ENCODE measurements at places on chromosomes 7 and 10.

DNA sequence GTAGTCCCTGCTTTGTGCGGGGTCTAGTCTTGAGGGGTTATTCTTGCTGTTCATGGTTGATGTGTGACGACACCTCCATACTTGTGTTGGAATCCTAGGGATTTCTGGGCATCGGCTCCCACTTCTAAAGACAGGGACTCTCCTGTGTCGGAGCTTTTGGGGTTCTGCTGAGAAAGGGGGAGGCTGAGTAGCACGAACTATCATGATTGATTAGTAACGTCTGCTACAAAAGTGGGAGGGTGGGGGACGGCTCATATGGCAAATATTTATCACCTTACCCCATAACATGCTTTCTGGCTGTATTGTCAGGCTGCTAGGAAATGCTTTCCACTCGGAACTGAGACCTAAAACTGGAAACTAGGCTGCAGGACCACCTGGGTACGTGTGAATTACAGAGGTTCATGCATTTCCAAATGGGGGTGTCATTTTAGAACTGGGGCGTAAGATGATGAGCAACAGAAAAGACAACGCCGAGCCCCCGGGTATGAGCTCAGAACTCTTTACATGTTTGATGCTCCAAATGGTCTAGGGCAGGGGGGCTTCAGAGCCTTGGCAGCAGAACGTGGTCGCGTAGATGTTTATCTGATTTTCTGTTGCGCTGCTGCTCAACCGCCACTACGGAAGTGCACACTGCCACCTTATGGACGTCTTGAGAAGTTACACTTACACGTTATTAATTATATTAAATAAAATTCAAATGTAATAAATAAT lies 15.1 kb upstream of the NME8 start:
- peak; percentile 36 for DNase-seq

GRCh38 chr10:114683593-114683992 lies 25.5 kb upstream of the ABLIM1 start:
- no peak for DNase-seq

DNA sequence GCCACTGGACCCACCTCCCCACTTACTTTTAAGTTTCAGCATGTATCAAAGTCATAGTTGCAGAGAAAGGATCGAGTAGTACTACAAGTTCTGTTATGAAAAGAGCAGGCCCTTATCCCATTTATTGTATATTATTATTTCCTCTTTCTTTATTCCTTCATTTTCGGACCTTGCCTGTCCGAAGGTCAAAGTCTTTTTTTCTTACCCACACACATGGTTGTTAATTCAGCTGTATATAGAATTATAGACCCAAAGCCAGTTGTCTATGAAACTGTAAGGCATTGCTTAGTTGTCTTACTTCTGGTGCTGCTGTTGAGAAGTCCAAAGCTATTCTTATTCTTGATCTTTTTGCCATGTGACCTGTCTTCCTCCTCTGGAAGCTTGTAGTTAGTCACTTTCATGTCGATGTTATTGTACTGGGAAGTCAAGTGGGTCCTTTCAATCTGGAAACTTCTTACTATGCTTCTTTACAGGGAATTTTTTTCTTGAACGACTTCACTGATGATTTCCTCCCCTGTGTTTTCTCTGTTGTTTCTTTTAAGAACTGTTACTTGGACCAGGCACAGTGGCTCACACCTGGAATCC lies 8.3 kb downstream of the NUDT5 start:
- no peak for DNase-seq

DNA sequence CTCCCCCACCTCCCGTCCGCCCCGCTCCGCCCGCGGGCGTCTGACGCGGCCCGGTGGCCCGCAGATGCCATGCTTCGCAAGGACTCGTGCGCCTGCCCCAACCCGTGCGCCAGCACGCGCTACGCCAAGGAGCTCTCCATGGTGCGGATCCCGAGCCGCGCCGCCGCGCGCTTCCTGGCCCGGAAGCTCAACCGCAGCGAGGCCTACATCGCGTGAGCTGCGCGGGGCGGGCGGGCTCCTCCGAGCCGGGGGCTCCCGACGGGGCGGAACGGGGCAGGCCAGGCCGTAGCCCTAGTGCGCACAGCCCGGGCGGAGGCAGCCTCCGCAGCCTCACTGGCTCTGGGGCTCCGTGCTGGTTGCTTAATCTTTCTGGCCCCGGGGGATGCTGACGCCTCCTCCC lies 2.8 kb downstream of the ASIC3 start:
- peak; percentile 66 for DNase-seq

DNA sequence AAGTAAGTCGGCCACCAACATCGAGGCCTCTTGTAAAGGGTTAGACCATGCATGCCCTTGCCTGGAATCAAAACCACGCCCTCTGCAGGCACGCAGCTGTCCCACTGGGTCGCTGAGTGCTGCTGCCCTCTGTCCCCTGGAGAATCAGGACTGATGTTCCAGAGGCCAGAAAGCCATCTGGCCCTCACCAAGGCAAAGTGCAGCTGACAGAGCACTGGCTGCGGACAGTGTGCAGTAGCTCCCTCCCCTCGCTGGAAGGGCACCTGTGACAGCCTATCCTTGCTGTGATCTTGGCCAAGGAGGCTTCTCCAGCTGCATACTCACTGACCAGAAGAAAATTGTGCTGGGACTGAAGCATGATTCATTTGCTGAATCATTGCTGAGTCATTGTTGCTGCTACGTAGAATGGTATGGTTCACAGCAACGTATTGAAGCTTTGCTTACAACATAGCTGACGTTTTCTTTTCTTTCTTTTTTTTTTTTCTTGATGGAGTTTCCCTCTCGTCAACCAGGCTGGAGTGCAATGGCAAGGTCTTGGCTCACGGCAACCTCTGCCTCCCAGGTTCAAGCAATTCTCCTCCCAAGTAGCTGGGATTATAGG lies 30.4 kb downstream of the DDC start:
- DNase-seq: no peak

DNA sequence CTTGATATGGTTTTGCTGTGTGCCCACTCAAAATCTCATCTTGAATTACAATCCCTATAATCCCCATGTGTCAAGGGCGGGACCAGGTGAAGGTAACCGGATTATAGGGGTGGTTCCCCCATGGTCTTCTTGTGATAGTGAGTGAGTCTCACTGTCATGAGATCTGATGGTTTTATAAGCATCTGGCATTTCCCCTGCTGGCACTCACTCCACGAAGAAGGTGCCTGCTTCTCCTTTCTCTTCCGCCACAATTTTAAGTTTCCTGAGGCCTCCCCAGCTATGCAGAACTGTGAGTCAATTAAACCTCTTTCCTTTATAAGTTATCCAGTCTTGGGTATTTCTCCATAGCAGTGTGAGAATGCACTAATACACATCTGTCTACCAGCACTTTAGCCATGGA lies 109.5 kb upstream of the SDK1 start:
- DNase-seq: no peak

GRCh38 chr7:82605247-82605864 lies 161.8 kb upstream of the CACNA2D1 start:
- no peak for DNase-seq

GRCh38 chr7:45910855-45911254 lies 10.2 kb downstream of the IGFBP3 start:
- no peak for DNase-seq

DNA sequence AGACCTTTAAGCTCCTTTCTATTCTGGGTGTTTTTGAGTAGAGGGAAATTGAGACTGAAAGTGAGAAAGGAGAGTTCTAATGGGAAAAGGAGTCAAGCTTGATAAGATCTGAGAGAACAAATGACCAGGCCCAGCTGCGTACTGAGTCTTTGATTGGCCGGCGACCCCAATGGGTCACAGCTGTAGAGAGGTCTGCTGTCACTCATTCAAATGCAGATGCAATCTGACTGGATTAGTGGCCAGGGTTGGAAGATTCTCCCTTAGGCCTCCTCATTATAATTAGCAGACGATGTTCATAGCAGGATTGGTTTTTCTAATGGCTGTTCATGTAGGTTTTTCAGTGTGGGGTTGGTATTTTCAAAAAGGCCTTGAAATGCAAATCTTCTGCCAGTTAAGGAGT lies 127.2 kb upstream of the SLC25A13 start:
- no peak for DNase-seq

GRCh38 chr10:70913191-70913892 lies 25.0 kb upstream of the PCBD1 start:
- DNase-seq: no peak

DNA sequence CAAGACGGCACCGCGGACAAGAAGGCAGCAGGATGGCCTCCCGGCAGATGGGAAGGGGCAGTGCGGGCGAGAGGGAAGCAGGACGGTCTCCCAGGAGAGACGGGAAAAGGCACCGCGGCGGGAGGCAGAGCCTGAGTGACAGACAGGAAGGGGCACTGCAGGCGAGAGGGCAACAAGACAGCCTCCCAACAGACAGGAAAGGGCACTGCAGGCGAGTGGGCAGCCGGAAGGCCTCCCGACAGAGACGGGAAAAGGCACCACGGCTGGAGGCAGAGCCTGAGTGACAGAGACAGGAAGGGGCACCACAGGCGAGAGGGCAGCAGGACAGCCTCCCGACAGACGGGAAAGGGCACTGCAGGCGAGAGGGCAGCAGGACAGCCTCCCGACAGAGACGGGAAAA lies 32.6 kb downstream of the ESYT2 start:
- DNase-seq: no peak

- no peak for DNase-seq
Observed at GRCh38 chr7:87075671-87076404, 16.4 kb upstream of the ELAPOR2 start.

DNA sequence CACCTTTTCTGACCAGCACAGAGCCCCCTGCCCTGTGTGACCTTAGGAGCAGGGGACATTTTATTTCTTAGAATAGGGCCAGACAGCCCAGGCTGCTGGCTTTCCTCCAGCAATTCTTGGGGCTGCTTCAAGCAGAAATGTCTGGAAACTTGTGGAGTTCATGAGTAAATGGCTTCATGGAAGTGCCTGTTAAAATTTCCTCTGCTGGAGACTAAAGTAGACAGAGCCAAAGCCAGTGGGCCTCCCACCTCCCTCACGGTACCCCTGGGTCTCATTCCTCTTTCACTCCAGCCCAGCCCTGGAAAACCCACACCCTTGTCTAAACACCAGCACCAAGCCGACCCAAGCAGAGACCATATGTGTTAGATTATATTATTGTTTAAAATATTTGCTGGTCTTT lies 505.5 kb upstream of the ZMIZ1 start:
- DNase-seq: no peak

DNA sequence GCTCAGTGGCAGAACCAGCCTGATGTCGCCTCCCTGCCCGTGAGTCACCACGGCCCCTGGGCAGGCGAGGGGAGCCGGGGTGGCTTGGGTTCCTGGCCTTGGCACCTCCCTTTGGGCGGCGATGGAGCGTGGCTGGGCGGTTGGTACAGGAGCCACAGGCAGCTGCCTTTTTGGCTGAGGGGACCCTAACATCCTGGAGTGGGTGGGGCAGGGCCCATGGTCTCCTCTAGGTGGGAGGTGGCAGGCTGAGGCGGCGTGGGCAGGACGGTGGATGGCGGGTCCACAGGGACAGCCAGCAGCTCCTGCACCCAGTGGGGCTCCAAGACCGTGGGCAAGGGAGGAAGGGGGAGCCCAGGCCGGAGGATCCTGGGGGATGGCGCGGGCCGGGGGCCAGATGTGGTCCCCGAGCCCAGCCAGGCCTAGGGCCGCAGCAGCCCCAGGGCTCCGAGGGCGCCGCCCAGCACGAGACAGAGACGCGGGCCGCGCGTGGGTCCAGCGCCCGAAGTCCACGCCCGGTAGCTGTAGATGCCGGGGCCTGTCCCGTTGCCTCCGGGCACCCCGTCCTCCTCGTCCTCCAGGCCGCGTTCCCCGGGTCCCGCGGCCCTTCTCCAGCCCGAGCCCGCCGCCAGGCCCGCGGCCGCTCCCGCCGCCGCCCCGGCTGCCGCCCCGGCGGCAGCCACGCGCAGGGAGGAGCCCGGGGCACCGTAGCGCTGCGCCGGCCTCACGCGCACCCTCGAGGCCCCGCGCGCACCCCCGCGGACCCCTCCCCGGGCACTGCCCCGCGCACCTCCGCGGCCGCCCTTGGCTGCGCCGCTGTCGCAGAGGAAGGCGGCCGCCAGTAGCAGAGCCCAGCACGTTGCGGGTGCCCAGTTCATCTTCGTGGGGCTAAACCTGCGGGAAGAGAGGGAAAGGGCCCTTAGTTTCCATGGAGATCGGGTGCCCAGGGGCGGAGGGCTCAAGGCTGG lies 1.3 kb downstream of the SPRN start:
- DNase-seq: no peak

DNA sequence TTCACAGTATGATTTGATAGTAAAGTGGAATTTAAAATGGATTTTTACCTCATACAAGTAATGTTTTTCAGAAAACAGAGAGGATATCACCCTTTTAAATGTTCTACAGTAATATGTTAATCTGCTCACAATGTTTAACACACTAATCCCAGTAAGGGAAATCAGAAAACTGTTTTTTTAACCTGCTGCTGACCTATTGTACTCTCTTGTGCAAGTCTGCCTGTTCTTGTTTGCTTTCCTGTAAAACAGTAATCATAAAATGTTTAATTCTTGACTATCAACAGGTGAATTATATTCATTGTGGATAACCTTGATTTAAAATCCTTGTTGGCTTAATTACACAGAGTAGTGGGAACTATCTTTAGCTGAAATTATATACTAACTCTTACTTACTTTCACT lies 126.4 kb downstream of the GNAT3 start:
- DNase-seq: no peak

- DNase-seq: no peak
Observed at GRCh38 chr7:33261585-33261984, 132.2 kb downstream of the BBS9 start.

GRCh38 chr10:58513188-58514110 lies 777 bp downstream of the BICC1 start:
- no peak for DNase-seq

- no peak for DNase-seq
Observed at GRCh38 chr7:1385809-1386622, 73.3 kb downstream of the MICALL2 start.

DNA sequence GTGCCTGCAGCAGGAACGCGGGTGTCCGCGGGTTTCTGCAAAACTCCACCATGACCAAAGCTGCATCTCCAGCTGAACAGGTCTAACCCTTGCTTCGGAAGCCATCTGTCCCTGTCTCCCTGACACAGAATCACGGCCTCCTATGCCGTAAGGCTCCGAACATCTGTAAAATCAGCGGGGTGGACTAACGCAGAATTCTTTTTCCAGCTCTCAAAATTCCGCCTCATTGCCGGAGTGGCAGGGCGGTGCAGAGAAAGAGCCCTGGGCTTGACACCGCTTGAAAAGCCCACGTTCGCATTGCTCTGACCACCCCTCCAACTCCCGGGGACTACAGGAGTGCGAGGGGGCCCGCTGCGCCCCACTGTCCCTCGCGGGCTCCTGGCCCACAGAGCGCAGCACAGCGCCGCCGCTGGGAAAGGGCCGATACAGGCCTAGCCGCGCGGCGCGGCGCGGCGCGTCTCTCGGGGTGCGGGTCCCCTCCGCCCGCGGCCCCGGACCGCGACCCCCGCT lies 409 bp downstream of the DNMBP start:
- DNase-seq: peak; percentile 10

Measured in activated naive CD4-positive, alpha-beta T cell treated with anti-CD3 and anti-CD28 coated beads, Interleukin-2, amount 50 U/mL, for 16 hours (primary cell).